GM03348 (cell line): ENCODE measurements at places on chromosomes 7 and 10.

DNA sequence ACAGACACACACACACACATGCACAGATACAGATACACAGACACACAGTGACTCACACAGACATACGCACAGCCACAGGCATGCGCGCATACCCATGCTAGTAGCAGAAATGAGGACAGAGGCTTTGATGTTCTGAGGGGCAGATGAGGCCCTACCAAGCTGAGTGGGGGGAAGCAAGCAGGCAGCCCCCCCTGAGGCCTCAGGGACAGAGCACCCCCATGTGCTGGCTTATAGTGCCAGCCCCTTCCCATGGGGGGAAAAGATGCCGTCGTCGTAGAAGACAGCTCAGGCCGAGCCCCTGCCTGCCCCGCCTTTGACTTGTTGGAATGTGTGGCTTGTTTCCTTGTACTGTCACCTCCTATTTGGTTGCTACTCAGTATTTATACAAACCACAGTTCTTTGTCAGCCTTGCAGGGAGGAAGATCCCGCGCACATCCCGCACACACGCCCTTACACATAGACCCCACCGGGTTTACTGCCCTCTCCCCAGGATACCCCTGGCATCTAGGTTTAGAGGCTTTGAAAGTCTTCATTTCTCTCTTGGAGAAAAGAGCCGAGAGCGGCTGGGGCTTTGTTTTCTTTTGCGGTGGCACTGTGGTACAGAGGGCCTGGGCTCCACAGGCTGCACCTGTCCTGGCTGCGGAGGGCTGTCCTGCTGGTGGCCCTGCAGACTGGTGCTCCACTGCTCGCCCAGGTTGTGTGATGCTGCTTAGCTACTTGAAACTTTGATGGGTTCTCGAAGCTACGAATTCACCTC, 112.5 kb downstream of the DOCK1 start:
- DNase-seq, result no peak

DNA sequence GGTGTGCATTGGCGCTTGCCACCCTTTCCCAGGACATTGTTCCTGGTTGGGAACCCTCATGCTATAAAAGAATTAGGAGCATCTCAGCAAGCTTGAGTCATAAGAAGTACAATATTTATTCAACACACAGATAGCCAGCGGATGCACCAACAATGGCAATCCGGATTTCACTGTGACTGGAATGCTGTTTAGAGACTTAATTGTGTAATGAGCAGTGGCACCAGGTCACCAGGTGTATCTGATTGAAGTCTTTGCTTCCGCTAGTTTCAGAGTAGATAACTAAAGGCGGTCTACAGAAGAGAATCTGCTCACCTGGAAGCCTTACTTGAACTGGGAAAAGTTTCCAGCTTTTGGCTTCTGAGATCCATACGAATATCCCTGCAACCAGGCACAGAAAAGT, 772.3 kb upstream of the GHITM start:
- DNase-seq, result no peak

DNA sequence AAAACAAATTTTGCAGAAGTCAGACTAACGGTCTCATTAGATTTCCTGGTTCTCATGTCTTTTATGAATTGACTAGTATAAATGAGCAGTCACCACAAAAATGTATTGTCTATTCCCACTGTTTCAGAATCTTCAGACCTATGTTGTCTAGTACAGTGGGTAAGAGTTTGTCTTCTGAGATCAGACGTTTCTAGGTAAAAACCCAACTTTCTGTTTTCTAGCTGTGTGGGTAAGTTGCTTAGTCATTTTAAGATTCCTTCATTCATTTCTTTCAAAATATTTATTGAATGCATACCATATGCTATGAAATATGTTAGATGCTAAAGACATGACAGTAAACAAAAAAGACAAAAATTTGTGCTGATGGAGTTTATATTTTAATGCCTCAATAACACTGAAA, 156.3 kb downstream of the POLR1F start:
- DNase-seq, result no peak

DNA sequence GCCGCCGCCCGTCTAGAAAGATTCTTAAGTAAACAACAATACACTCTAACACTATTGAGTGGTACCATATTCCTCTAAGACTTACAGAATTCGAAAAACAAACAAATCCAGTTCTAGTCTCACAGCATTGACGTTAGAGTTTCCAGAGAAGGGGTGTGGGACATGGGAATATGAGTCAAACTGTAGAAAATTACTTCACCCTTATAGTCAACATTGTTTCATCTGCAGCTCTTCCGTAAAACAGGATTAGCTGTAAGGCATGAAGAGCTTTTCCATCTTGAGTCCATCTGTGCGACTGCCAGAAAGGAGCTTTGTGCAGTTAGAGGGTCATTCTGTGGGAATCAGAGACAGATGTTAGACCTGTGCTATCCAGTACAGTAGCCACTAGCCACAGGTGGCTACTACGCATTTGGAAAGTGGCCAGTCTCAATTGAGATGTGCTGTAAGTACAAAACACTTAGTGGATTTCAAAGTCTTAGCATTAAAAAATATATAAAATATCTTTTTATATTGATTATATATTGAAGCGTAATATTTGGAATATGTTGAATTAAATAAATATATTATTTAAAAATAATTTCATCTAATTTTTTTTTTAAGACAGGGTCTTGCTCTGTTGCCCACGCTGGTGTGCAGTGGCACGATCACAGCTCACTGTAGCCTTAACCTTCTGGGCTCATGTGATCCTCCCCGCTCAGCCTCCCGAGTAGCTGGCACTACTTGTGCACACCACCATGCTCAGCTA, 79.8 kb upstream of the MPP7 start:
- DNase-seq, result peak; percentile 12

GRCh38 chr7:26202019-26202990, 760 bp downstream of the CBX3 start:
- DNase-seq, result peak; percentile 75

GRCh38 chr7:7639421-7639820, 1.1 kb upstream of the UMAD1 start:
- peak; percentile 1 for DNase-seq

- DNase-seq, result no peak
Measured at GRCh38 chr10:44805466-44806210, 105.5 kb upstream of the TMEM72 start.

DNA sequence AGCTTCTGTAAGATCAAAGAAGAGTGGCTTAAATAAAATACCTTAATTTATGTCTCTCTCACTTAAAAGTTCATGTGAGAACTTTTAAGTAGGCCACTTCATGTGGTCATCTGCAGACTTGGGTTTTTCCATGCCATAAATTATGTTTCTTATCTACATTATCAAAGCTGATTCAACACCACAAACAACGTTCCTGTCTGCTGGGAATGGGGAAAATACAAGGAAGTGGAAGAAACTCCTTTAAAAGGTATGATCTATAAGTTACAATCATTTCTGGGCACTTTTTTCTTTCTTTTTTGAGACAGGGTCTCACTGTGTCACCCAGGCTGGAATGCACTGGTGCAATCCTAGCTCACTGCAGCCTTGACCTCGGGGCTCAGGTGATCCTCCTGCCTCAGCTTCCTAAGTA, 16.9 kb upstream of the OTUD1 start:
- no peak for DNase-seq

DNA sequence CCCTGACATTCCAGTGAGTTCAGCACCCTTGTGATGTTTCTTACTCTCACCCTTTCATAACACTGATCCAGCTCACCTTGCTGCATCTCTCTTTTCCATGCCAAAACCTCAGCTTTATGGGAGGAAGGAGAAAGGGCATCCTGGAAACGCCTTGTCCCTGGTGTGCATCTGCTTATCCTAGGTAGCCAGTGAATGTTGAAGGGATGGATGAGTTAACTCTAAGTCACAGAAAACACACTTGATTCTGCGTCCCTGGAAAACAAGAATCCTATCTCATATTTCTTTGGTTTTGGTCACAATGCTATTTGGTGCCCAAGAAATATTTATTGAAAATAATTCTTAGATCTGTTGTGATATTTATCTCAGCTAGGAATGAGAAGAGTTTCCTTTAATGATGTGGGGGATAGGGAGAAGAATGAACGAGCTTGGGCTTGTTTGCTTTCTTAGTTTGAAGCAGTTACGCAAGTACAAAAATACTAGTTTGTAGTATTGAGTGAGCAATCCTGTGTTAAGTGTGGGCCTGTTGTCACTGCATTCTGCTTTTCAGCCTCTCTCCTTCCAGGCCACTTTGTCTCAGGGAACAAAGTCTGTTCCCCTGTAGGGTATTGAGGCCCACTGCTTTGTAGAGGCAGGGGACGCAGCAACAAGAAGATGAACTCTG, 126.5 kb downstream of the ARID5B start:
- no peak for DNase-seq

GRCh38 chr7:149774237-149775175, 1.1 kb upstream of the ZNF467 start:
- no peak for DNase-seq

DNA sequence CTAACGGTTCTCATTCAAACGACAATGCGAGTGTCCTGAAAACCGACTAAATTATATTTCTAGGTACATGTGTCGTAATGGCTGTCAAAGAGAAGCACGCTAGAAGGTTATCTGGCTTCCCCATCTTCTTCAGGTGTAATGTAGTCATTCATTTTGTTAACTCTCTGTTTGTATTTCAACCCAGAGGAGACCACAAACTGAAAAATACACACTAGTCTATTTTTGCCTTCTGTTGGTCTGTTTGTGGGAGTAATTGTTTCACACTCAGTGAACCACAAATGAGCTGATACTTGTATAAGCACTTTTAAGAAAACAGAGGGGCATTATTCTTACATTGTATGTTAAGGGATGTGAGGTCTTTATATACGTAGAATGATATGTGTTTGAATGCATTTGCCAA, 305.9 kb downstream of the GATA3 start:
- no peak for DNase-seq

DNA sequence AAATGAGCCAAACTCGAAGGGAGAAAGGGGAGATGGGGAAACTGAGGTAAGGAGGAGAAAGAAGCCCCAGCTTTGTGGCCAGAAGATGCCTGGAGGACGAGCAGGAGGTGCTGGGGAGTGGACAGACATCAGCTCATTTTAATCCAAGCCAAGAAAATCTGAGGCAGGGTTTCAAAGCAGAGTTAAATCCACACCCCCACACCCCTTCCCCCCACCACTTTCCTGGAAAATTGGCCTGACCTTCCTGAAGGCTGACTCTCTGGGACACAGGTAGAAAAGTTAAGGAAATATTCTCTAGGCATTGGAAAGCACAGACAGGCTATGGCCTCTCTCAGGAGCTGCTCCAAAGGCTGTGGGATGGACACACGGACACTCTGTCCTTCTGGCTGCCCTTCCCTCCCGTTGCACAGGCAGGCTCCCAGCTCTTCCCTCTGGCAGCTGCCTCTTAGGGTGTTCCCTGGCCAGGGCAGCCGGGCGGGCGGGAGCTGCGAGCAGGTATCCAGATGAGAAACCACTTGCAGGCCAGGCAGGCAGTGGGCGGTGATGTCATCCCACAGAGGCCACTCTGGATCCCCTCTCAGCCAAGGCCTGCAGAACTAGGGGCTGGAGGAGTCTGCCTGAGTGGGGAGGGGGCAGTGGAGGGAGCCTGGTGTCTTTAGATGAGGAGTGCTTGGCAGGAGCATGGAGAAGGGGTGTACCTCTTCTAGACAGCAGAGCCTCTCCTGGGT, 171.8 kb downstream of the NEURL1 start:
- no peak for DNase-seq

GRCh38 chr10:60162631-60163030, 227.0 kb downstream of the ANK3 start:
- DNase-seq, result no peak

GRCh38 chr7:157670490-157671357, 333.9 kb downstream of the DNAJB6 start:
- no peak for DNase-seq

GRCh38 chr10:66223656-66224055, 702.2 kb upstream of the LRRTM3 start:
- DNase-seq, result no peak

DNA sequence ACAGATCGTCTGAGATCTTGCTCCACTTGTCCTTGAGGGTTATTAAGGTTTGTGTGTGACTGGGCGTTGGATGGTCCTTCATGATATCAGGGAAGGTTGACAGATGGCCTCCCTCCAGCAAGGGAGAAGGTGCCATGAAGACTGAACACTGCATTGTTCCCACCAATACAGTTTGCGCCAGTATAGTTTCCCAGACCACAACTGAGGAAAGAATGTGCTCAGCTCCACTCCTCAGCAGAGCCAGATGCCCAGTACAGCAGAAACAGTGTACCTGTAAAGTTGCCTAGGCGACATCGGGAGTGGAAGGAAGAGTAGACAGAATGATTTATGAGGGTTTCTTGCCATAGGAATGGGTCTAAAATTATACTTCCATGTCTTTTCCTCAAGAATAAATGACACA, 137.5 kb downstream of the ST7 start:
- DNase-seq, result no peak

DNA sequence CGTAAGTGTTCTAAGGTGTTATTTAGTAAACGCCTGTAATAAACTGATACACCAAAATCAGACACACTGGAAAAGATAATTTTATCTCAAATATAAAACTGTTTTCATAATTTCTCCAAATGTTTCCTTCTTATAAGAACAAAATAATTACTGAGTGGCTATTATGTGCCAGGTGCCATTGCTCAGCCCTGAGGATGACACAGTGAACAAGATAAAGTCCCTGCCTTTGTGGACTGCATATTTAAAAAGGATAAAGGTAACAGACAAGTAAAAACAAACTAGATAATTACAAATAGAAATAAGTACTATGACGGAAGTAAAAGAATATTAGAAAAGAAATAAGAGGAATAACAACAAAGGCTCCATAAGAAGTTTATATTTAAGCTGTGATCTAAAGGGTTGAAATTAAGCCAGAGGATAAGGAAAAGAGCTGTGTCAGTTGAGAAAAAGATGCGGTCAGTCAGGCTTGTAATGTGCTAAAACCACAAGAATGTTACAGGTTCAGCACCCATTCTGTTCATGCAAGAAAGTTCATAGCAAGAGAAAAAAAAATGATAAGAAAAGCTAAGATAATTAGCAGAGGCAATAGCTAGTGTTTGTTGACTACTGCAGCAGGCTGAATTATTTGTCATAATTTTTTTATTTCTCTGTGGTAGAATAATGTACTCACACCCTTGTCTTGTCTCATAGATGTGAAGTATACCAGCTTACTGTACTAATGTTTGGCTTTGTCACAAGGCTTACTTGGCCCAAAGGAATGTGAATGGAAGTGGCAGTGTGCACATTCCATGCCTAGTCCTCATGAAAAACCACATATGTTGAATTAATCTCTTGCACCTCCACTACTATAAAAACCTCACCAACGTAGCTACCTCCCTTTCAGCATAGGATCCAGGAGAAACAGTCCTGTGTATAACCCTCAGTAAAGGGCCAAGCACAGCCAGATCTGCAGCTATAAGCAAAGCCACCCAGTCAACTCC, 75.1 kb downstream of the CRPPA start:
- peak; percentile 53 for DNase-seq

GRCh38 chr7:39741942-39742623, 118.7 kb downstream of the RALA start:
- DNase-seq, result peak; percentile 58

GRCh38 chr7:13151978-13152377, 464.5 kb downstream of the ARL4A start:
- no peak for DNase-seq

DNA sequence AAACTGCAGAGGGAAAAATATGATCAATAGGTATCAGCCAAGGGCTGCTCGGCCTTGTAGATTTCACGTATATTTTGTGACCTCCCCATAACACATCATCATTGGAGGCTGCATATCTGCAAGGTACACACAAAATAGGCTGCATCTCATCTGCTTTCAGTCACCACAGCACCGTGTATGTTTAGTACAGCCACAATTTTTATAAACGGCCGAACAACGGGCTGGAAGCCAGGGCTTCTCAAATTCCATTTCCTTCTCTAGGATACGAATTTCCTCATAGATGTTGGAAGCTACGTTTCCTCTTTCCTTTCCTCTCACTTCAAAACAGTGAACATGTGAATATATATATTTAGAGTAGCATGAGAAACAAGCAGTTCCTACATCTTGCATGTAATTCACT, 20.2 kb upstream of the FOXK1 start:
- peak; percentile 19 for DNase-seq
